ENCODE measurements at places on chromosomes 6 and 20.

DNA sequence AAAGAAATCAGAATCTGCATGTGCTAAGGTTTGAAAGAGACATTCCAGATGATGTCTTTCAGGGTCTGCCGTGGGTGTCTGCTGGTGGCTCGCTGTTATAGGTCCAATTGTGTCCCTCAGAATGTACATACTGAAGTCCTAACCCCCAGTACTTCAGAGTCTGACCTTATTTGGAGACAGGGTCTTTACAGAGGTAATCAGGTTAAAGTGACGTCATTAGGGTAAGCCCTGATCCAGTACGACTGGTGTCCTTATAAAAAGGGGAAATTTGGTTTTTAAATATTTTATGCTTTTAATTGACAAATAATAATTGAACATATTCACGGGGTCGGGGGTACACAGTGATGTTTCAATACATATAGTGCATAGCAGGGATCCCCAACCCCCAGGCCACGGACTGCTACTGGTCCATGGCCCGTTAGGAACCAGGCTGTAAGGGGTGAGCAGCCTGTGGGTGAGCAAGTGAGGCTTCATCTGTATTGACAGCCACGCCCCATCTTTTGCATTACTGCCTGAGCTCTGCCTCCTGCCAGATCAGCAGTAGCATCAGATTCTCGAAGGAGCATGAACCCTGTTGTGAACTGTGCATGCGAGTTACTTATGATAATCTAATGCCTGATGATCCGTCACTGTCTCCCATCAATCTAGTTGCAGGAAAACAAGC, 33.2 kb upstream of the SLC22A23 start:
- no peak for DNase-seq

GRCh38 chr6:40721271-40721952, 134.2 kb upstream of the LRFN2 start:
- DNase-seq = no peak

- DNase-seq = no peak
Observed at GRCh38 chr6:1558388-1558787, 51.3 kb upstream of the FOXC1 start.

GRCh38 chr6:151493804-151494234, at the start of gene CCDC170:
Gene CCDC170 (plus strand): TSS chr6:151494017. CDS start chr6:151494129, 112 bp downstream.
- DNase-seq = peak; percentile 33

GRCh38 chr6:33313709-33314514, at the start of gene TAPBP:
Gene TAPBP (minus strand): TSS chr6:33314078. CDS start chr6:33314041, 37 bp downstream.
- peak; percentile 95 for DNase-seq

- DNase-seq = no peak
Observed at GRCh38 chr20:62959101-62959971, 6.8 kb downstream of the SLC17A9 start.

GRCh38 chr6:123904228-123904627, 100.6 kb downstream of the NKAIN2 start:
- no peak for DNase-seq

- no peak for DNase-seq
Observed at GRCh38 chr6:134936931-134937330, 13.0 kb downstream of the ALDH8A1 start.

- no peak for DNase-seq
Observed at GRCh38 chr6:39524007-39524406, 201.2 kb downstream of the KIF6 start.

- DNase-seq = no peak
Observed at GRCh38 chr6:158328952-158329351, 16.7 kb downstream of the TULP4 start.

DNA sequence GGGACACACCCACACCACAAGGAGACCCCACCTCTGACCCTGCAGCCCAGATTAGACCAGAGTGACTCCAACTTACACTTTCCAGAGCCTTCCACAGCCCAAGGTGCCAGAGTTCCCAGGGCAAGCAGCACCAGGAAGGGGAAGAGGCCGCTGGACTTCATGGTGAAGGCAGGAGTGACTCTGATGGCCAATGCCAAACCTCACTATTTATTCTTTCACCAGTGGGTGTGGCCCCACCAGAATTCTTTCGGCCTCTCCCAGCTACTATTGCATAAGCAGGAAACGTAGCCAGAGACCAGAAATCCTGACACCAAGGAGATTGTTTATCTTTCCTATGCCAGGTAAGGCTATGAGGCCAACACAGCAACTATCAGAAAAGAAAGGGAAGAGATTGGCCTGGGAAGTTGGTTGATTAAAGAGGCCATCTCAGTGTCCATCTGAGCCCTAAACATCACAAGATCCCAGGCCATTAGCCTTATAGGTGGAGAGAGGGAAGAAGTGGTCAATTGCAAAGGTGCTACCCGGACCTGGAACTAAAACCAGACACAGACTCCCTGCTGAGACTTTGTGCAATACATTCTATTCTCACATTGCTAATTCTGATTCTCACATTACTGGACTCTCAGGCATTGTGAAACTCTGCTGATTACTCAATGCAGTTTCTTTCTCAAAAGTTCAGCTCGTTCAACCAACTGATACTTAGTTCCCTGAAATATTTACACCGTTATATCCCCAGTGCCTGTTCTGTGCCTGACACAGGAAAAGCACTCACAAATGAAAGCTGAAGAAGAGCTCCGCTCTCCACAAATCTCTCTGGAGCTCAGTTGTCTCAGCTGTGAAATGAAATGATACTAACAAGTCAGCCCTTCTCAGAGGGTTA, at the start of gene SLPI:
Gene SLPI (minus strand): TSS at position 182 of the 880 bp plus-strand sequence. CDS start 21 bp downstream, at position 161.
- DNase-seq = no peak

GRCh38 chr20:58752565-58752964, 60.0 kb downstream of the NPEPL1 start:
- no peak for DNase-seq

Measured in CD4-positive, alpha-beta T cell treated with Interleukin-15 for 1 hour (primary cell).